Pancreas (tissue), 10 donors: ENCODE measurements at places on chromosomes 7 and 10. TPM values are rescaled to one million over a fixed set of nuclear protein-coding genes. Genes with fewer than 3 reads are reported as not detected.

The PARG gene
- 10.9 TPM for total RNA-seq

The RBM20 gene
- total RNA-seq = 4.7 TPM

The ASB10 gene
- not detected for total RNA-seq

The COPG2 gene
- total RNA-seq = 5.9 TPM
